T-cell (primary cell): ENCODE measurements at places on chromosomes 5 and 9. TPM values are rescaled to one million over a fixed set of nuclear protein-coding genes. Genes with fewer than 3 reads are reported as not detected.

GRCh38 chr5:150155258-150156026, at the start of gene PDGFRB:
Gene PDGFRB (minus strand): TSS chr5:150155845. CDS start chr5:150137047, 18,798 bp downstream.
- H3K27ac ChIP-seq = no peak within 1 kb of the TSS
- H3K4me3 ChIP-seq = peak within 1 kb of the TSS; percentile 32
- H3K27me3 ChIP-seq = peaks cover 50% of the 10 kb centered on the region
- H3K4me1 ChIP-seq = no peaks in the 10 kb centered on the region
- peak; percentile 38 for DNase-seq

DNA sequence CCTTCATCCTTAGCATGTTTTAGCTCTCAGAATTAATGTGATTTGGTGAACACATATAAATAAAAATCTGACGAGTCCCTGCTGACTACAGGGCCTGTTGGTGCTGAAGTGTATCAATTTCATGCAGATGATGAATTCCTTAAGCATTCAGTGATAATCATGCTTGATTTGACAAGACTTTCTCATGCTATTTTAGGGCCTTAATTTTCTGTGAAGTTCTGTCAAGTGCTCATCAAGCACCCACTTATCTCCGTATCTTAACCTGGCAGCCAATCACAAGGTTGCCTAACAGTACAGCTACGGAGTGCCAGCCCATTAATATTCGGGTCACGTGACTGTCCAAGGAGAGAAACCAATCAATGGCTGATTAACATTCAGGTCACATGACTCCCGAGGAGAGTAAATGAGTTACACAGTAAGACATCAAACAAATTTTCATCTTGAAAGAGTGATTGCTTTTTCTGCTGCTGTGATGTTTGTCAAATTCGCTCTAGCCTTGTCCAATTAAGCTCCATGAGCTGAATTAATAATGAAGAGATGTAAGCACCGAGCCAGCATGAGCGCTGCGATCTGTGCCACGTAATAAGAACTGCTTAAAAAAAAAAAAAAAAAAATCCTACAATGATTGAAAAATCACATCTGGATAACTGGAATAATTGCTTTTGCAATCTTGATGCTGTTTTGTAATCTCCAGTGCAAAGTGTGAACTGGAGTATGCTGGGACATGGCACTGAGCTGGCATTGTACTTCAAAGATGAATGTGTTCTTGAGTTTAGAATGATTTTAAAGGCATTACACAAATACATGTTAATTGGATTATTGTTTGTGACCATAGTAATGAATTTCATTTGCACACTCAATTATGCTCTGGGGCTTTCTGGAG, 104.3 kb upstream of the SPATA31D4 start:
- no peak overlapping the region for H3K4me3 ChIP-seq
- no peaks in the 10 kb centered on the region for H3K4me1 ChIP-seq

DNA sequence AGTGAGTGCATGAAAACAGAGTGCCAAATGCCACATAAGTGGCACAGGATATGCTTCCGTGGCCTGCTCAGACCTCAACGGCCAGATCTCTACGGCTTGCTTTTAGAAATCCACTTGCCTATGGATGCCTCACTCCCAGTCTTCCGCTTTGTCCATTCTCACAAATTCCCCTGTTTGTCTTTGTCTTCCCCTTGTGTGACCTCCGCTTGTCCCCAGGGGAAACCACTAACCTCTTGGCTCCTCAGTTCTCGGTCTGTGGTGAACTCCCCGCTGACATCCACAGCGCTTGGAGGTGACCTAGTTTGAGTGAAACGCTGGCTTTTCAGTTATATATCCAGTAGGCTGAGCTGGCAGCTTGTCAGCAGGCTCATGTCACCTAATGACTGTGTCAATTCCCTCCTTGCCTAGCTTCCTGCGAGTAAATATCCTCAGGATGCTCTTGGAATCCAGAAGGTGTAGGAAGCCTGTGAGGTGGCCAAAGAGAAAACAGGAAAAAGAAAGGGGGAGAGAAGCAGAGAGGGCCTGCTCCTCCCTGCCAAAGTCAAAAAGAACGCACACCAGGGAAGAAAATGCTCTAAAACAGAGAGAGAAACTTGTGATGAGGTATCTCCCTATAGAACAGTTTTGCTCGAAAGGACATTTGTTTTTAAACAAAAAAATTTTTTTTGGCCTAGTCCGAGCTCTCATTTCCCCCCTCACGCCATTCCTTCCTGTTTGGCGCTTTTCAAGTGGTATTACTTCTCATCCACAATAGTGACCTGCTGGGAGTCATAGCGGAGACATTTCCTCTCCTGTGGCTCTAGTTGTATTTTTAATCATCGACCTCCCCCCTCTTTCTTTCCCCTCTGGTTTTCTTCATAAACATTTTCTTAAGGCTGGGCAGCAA, 101.6 kb upstream of the SPRY4 start:
- peak overlapping the region; percentile 50 for H3K27ac ChIP-seq
- no peaks in the 10 kb centered on the region for H3K36me3 ChIP-seq
- no peak for DNase-seq
- no peak overlapping the region for H3K4me3 ChIP-seq
- peaks cover 44% of the 10 kb centered on the region for H3K4me1 ChIP-seq

- H3K4me1 ChIP-seq = no peaks in the 10 kb centered on the region
- H3K4me3 ChIP-seq = no peak overlapping the region
- no peaks in the 10 kb centered on the region for H3K27me3 ChIP-seq
These were observed 674.4 kb downstream of the PRR16 start for GRCh38 chr5:121138495-121138907.

DNA sequence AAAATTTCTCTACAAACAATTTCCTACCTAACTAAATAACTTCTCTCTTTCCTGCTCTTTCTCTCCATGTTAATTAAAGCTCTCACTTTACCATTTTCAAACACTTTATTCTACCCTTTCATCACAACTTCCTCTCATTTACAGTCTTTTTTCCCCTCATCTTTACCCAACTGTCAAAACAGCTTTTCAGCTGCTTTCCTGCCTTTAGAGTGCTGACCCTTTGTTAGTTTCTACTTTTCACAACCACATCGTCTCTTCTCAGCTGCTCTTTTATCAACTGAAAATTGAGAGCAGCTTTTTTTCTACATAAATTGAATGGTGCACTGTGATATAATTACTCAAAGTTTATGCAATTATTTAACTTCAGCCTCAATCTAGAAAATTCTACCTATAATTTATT, 3.1 kb upstream of the HOMER1 start:
- H3K27ac ChIP-seq = no peak overlapping the region
- H3K27me3 ChIP-seq = peaks cover 10% of the 10 kb centered on the region
- no peak overlapping the region for H3K4me3 ChIP-seq
- H3K4me1 ChIP-seq = peaks cover 25% of the 10 kb centered on the region
- no peaks in the 10 kb centered on the region for H3K36me3 ChIP-seq

DNA sequence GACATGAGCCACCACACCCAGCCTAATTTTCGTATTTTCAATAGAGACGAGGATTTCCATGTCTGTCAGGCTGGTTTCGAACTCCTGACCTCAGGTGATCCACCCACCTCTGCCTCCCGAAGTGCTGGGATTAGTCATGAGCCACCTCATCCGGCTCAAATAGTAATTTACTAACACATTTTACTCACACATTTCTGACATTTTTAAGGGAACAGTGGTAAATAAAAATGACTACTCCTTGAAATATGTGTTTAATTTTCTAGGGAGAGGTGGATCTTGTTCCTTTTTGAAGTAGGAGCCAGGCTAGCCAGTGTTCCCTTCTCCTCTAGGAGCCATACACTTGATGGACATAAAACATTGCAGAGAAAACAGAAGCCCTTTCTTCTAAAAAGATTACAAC, 55.2 kb upstream of the ERBIN start:
- no peak for DNase-seq
- H3K27me3 ChIP-seq = no peaks in the 10 kb centered on the region
- no peaks in the 10 kb centered on the region for H3K36me3 ChIP-seq
- H3K4me3 ChIP-seq = no peak overlapping the region
- no peak overlapping the region for H3K27ac ChIP-seq
- peaks cover 12% of the 10 kb centered on the region for H3K4me1 ChIP-seq

FAM221B gene
- not detected for total RNA-seq

DNA sequence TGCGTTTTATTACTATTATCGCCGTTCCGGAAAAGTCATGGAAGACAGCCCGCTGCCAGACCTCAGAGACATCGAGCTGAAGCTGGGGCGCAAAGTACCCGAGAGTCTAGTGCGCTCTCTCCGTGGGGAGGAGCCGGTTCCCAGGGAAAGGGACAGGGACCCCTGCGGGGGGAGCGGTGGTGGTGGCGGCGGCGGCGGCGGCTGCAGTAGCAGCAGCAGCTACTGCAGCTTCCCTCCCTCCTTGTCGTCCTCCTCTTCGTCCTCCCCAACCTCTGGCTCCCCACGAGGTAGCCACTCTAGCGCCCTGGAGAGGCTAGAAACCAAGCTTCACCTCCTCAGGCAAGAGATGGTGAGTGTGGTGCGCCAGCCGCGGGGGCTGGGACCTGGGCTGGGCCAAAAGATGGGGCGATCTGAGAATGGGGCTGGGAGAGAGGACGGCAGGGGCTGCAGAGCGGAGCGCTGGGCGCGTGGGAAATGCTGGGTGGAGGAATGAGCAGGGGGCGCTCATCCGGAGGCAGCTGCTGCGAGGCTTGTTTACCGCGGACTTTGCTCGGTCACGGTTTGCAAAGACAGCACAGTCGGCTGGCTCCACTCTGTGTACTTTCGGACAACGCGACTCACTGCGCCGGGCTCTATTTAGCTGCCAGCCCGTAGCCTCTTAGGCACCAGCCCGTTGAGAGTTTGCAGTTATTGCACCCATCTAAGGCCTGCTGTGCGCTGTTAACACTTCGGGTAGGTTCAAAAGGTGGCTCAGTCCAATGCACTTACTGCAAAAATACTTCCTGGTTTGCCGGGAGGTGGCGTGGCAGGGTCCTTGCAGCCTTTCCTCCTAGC, 1.1 kb downstream of the LURAP1L start:
- H3K4me1 ChIP-seq = no peaks in the 10 kb centered on the region
- DNase-seq = no peak

- H3K27me3 ChIP-seq = no peaks in the 10 kb centered on the region
- H3K36me3 ChIP-seq = no peaks in the 10 kb centered on the region
- no peaks in the 10 kb centered on the region for H3K4me1 ChIP-seq
- DNase-seq = no peak
These were observed 140.9 kb downstream of the RGS3 start for GRCh38 chr9:113604393-113604792.

SLC4A9 gene
- total RNA-seq = not detected
